Hippocampal formation (tissue), 2 donors: ENCODE measurements at places on chromosomes 5 and 9.

DNA sequence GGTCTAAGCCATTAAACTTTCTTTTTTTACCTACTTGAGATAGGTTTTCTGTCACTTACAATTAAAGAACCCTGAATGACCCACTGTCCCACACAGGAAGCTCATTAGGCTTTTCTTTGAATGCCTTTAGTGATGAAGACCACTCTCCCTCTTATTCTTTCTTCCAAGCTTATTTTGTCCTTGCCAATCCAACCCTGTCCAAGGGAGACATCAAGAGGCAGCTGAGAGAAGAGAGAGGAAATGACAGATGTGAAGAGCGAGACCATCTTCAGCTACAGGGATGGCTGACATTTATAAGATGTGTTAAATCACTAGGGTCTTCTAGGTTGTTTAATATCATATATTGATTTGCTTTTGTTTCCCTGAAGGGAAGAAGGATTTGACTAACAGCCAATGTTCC lies 133.5 kb downstream of the FAM114A2 start:
- DNase-seq, result no peak

DNA sequence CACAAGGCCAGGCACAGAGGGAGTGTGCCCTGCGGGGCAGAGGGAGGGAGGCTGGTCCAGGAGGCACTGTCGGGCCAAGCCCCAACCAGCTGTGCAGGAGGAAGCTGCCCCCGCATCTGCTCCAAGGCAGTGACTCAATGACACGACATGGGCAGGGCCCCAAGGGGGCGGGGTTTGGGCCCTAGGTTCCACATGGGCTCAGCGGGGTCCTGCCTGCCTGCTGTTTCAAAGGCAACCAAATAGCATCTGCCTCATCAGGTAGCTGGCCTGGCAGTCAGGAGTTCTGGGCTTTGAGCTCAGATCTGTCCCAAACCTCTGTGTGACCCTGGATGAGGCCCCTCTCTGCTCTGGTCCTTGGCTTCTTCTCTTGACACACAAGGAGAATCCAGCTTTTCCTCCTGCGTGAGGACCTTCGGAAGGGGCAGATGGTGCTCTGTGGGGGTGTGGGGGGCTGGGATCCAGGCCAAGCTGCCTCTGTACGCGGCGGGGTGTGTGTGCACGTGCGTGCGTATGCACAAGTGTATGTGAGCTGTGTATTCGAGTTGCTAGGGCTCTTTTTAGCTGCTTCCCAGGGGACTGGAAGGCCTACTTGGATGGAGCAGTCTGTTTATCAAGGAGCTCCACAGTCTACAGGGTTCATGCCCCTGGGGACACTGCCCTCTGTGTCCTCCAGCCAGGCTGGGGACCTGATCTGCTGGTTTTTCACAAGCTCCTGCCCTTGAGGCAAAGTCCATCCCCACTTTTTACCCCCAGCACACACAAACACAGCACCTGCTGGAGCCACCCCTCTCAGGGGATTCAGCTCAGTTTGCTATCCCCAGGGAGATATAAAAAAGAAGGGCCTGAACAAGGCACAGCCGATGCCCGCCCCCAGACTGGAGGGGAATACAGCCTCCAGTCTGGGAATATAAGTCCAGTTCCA lies 138.9 kb downstream of the RGS3 start:
- no peak for DNase-seq

DNA sequence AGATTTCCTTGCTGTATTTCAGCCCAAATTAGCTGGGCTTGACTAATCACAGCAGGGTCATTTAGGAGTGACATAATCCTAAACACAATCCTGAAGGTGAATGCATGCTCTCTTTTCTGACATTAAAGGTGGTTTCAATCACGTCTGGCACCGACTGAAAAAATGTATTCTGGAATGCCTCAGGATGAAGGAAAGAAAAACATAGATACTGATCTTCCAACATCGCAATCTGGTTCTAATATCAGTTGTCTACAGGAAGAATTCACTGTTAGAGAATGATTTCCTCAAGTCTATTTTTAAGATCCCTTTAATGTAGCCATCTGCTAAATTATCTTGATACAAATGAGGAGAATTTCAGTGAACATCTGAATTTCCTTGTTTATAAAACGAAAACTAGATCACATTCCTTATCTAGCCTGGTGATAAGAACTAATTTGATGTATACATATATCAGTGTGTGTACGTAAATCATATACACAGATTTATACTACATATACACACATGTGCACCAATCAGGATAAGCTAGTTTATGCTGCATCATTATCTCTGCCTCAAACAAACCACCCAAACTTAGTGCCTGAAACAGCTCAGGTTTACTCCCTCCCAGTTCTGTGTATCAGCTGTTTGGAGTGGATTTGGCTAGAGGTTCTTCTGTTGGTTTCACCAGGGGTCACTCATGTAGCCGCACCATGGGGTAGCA lies 31.3 kb upstream of the TAS2R1 start:
- no peak for DNase-seq

DNA sequence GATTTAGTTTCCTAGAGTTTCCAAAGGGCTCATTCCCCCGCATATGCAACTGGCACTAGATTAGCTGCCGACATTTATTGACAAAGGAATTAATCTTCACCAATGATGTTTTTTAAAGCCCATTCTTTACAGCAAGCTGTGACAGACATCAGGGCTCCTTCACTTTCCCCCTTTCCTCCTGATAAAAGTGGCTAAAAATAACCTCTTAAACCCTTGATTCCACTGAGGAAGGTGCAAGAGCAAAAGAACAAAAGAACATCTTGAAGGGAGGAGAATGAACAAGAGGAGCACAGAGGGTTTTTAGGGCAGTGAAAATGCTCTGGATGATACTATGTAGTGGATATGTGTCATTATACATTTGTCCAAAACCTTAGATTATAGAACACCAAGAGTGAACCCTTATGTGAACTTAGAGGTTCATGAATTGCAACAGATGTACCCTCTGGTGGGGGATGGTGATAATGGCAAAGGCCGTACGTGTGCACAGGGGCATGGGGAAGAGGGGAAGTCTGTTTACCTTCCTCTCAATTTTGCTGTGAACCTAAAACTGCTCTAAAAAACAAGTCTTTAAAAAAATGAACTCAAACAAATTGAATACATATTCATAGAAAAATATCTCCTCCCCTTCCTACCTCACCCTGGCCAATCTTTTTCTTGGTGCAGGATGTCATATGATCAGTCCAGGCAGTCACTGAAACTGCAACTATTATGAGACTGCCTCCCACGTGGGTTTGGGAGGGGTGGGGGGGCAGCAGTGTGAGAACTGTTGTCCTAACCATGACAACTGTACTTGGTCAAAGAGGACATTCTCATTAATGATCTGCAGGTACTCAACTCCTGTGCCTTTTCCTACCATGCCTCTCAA lies 83.0 kb downstream of the MARCHF3 start:
- DNase-seq, result no peak

DNA sequence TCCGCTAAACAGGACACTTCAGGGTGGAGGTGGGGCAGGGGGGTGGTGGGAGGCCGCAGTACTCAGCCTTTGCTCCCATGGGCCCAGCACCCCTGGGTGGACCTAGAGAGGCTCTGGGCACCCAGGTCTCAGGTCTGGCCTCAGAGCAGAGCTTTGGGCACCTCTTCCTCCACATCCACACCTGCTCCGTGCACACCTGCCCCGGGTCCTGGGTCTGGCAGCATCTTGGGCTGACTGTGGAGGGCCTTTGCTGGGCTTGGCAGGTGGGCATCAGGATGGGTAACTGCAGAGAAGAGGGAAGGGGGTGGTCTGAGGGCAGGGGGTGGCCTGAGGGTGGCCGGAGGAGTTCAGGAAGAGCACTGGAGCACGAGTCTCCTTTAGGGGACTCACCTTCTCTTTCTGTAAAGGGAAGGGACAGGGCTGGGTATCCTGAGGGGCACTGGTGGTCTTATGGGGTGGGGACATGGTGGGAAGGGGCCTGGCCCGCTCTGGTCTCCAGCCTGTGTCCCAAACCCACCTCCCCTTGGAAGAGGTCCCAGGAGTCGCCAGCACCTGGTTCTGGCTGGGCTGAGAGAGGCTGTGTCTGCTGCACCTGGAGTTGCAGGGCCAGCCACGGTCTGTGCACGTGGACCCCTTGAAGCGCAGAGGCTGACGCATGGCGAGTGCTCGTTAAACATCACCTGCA lies 106.7 kb upstream of the IER5L start:
- DNase-seq, result no peak

DNA sequence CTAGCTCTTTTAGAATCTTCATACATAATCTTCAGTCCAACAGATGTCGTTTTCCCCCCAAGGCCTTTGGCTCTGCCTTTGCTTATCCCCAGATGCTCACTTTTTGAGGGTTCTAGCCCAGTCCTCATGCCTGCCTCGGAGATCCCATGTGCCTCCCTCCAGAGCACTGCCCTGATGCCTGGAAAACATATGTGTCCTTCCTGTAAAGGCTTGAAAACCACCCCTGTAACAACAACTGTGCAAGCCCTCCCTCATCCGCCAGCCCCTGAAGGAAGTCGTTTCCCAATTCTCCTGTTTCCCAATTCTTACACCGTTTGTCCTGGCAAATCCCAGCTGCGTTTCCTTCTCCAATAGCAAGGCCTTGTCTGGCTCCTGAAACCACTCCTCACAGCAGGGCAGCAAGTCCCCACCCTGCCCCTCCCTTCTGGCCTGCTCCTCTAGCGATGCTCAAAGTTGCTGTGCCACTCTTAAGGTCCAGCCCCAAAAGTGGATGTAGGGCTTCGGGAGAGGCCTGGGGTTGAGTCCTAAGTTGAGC lies 52.2 kb downstream of the SLC36A1 start:
- no peak for DNase-seq

GRCh38 chr5:120873083-120873482 lies 409.0 kb downstream of the PRR16 start:
- DNase-seq, result peak; percentile 5

- DNase-seq, result no peak
Measured at GRCh38 chr5:160471761-160472160, 50.1 kb downstream of the PTTG1 start.

GRCh38 chr9:77779010-77779409 lies 130.9 kb upstream of the GNA14 start:
- DNase-seq, result no peak

GRCh38 chr5:143405063-143405848 lies 1.8 kb upstream of the NR3C1 start:
- peak; percentile 79 for DNase-seq

- DNase-seq, result no peak
Measured at GRCh38 chr5:39024005-39024404, 50.2 kb downstream of the RICTOR start.

DNA sequence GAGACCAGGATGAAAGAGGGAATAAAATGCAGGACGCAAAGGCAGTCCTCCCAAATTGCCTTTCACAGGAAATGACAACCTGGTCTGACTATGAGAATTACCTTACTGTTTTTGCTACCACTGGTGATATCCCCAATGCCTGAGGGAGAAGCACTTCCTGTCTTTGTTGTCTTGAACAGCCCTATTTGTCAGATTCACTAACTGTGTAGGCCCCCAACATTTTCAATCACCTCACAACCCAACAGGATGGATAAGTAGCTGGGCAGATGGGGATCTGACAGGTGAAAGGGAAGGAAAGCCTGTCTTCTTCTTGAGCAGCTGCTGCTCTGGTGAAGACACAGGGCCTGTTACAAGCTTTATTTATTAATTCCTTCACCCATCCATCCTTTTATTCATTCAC lies 9.7 kb downstream of the ESM1 start:
- DNase-seq, result no peak

DNA sequence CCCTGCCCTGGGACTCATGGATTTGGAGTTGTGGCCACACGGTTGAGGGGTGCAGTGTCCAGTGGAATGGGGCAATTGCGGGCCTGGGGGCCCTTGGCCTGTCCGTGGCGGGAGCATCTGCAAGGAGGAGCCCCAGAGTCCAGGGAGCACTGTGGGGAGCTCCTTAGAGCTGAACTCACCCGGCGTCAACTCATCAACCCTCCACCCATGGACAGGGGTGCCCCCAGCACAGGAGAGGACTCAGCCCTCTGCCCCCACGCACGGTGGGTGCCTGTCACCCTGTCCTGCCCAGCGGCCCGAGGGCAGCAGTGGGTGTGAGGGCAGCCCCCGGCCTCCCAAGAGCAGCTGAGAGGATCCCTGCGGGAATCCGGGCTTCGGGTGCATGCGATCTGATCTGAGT lies 550 bp upstream of the SLC6A18 start:
- DNase-seq, result no peak

GRCh38 chr5:8209500-8209899 lies 340.6 kb downstream of the MTRR start:
- no peak for DNase-seq

DNA sequence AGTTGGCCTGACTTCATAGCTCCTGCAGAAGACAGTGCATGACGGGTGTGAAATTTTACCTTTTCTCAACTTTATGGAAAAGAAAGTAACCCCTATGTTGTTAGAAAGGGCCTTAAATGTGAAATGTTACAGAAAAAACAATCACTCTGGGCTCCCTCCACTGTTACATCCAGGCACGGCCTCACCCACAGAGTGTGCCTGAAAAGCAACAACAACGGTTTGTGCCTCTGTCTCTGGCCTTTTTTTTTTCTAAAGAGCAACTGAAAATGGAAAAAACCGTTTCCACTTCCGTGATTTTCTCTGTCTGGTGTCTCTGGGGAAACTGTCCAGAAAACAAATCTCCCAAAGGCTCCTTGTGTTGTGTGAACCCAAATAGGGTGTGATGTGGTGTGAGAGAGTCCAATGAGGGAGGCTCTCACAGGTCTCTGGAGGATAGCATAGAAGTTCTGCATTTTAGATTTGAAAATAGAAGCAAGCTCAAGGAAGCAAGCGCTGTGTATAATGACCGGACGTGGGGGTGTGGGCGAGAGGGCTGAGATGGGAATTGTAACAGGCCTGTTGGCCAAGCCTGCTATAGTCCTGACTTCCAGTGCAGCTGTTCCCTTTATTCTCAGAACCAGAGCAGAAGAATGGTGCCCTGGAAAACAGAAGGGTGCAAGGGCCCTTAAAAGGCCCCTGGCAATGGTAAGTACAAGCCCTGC lies 221.8 kb upstream of the TUT7 start:
- DNase-seq, result no peak

DNA sequence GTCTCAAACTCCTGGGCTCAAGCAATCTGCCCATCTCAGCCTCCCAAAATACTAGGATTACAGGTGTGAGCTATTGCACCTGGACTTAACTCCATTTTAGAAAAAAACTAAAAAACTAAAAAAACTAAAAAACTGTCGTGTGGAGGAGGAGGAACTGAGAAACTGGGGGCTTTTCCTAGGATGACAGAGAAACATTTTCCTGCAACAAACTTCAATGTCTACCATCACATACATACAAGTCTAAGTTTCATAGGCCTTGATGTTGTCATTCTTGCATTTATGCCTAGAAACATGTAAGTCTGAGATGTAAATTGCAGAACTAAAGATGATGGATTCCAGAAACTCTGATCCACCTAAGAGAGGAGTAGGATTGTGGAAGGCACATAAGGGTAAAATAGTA lies 556.8 kb downstream of the RAB3C start:
- DNase-seq, result no peak

DNA sequence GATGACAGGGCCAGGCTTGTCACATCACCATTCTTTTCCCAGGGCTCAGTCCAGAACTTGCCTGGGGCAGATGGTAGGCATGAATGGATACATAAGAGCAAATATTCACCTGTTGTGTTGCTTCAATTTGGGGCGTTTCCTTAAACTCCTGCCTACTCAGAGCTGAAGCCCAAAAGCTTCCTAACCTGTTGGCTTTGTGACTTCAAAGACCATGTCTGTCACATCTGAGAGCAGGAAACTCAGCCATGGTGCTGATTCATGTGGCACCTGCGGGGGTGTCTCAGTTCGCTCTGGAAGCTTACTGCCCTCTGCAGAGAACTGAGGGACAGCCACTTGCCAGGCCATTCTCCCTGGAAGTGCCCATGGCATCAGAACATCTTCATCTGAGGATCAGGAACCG lies 246.6 kb downstream of the HSPA4 start:
- DNase-seq, result no peak

- no peak for DNase-seq
Measured at GRCh38 chr5:77958642-77959330, 182.6 kb upstream of the TBCA start.

GRCh38 chr5:58455066-58455465 lies 4.8 kb downstream of the PLK2 start:
- no peak for DNase-seq
